NCI-H460 (cell line): ENCODE measurements at places on chromosomes 7 and 10.

GRCh38 chr7:151688236-151688780 lies 168.6 kb upstream of the RHEB start:
- no peak for DNase-seq

DNA sequence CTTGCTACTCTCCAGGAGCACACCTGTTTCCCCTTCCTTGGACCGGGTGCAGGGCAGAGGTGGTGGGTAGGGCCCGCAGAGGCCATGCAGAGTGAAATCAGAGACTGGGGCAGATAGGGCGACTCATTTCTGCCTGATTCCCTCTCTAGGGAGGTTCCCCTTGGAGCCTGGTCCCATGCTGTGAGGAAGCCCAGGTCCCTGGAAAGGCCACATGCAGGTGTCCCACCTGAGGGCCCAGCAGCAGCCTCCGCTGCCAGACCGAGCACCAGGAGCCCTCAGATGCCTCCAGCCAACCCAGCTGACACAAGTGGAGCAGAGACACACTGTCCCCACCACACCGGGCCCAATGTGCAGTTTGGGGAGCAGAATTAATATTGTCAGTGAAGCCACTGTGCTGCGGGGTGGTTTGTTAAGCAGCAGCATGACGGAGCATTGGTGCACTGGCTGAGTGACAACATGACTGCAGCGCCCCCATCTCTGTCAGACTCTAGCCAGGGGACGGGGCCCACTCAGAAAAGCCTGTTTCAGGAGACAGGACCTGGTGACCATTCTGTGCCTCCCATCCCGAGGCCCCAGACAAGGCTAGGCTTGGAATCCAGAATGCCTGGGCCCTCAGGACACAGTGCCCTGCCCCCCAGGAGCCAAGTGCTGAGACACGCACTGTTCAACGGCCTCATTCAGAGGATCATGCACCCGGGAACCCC lies 30.4 kb upstream of the RET start:
- DNase-seq: no peak

GRCh38 chr7:17307969-17308648 lies 9.7 kb downstream of the AHR start:
- no peak for DNase-seq

- no peak for DNase-seq
These were observed 55.6 kb downstream of the C10orf120 start for GRCh38 chr10:122643931-122644534.

GRCh38 chr10:116771959-116772585 lies 29.7 kb upstream of the HSPA12A start:
- no peak for DNase-seq
